ENCODE measurements at places on chromosomes 3 and 15.
A peak's percentile ranks its signal among the peaks of the same experiment; 100 is the strongest.

DNA sequence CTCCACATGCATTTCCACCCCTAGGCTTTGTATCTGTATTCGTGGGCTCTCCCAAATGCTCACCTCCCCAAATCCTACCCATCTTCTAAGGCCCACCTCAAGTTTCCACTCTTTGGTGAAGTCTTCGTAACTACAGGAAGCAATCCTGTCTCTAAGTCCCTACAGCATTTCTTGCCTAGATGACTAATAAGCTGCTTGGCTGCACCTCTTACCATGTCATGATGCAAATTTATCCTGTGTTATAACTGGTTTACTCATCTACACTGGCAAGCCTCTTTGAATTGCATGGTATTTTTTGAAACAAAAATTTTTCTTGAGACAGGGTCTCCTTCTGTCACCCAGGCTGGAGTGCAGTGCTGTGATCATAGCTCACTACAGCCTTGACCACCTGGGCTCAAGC is 73.3 kb downstream of the SETMAR start:
- no peak for DNase-seq

DNA sequence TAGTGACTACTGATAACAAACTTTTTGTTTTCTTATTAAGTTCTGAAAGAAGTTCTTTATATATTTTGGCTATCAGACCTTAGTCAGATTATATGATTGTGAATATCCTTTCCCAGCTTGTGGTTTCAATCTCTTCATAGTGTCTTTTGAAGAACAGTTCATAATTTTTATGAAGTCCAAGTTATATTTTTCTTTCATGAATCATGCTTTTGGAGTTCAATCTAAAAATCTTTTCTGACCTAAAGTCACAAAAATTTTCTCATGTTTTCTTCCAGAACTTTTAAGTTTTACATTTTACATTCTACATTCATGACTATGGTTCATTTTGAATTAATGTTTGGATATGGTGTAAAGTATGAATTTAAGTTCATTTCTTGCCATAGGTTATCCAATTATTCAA is 34.2 kb upstream of the OCA2 start:
- no peak for DNase-seq

GRCh38 chr3:49017971-49018706 is at the start of gene DALRD3:
Gene DALRD3, minus strand, starts transcription at chr3:49018580. Its CDS starts 16 bp downstream, at chr3:49018564.
- DNase-seq, result peak; percentile 50

DNA sequence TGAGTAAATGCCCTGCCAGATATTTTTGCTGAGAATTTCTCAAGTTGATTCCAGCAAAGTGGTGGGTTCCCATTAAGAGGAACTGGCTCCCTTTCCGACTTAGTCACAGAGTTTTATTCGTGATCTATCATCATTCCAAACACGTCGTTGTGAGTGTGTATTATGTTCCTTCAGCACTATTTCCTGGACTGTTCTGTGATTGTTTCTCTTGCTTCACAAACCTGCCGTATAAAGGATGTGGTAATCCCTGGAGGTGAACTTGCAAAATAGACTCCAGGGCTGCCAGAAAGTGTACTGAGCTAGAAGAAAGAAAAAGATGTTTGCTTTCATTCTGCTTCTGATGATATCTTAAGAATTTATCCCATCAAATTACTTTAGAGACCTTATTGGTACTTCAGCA is 14.5 kb upstream of the CAPN3 start:
- DNase-seq, result no peak

- DNase-seq, result no peak
Measured at GRCh38 chr15:52695154-52695553, 16.0 kb upstream of the ATOSA start.
